ENCODE measurements at places on chromosomes 3 and 15.

GRCh38 chr3:164488893-164489292, 589.4 kb downstream of the SI start:
- no peak for DNase-seq

DNA sequence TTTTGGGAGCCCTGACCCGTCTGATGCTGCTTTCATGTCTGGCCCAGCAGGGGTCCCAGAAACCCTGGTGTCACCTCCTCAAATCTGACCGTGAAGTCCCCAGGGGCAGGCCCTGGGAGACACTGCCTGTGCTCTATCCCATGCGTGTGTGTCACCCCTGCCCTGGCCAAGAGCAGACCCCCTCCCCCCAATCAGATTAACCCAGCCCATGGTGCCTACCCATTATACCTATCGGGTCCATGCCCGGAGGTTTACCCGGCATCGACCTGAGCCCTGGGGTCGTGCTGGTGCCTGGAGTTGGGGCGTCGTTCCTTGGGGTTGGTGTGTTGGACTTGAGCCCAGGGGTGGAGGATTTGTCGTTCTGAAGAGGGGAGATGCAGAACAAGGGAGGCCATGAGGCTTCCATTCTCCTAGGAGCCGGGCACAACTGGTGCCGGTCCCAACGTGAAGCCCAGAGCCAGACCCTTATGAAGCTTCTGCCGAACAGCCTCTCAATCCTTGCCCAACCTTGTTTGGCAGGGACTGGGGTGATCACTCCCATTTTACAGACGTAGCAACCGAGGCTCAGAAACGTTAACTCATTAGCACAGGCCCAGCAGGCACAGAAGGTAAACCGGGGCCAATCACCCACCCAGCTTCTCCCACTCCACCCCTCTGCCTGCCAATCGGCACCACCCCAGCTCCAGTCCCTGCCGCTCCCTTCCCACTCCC, 39.6 kb downstream of the TLE3 start:
- no peak for DNase-seq

GRCh38 chr3:190305406-190305805, 16.8 kb downstream of the CLDN1 start:
- DNase-seq = peak; percentile 51

- DNase-seq = no peak
Measured at GRCh38 chr3:126621627-126622345, 33.1 kb downstream of the TXNRD3 start.

DNA sequence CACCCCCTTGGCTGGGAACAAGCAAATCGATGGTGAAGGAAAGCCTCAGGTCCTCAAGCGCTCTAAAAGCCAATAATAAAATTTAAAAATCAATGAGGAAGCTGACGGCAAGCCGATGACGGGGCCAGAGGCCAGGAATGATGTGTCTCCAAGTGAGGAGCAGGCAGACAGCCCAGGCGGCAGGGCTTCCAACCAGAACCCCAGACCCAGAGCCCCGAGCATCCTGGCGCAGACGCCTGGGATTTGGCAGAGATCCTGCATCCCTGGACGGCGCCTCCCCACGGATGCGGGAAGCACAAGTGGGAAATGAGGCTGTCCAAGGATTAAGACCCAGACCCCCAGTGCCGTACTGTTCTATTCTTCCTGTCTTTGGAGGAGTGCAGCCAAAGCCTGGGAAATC, 123.0 kb upstream of the PROK2 start:
- no peak for DNase-seq

DNA sequence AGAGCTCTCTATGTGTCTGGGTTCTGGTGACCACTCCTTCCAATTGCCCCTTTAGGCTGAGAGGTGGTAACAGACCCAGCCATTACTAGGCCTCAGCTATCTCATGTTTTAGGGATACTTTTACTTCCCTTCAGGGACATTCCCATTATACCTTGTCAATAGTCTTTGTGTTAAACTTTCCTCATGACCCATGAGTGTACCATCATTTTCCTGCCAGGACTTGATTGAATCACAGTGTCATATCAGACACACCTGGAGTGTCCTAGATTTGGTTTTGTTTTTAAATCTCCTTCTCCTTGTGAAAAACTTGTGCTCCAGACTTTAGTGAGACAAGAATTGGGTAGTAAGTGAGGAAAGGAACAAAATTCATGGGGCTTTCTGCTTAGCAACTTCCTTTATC, 136.6 kb downstream of the KCNAB1 start:
- DNase-seq = no peak

GRCh38 chr15:78065973-78066946, 11.3 kb downstream of the TBC1D2B start:
- no peak for DNase-seq

GRCh38 chr3:66441129-66441528, 59.7 kb downstream of the LRIG1 start:
- no peak for DNase-seq

DNA sequence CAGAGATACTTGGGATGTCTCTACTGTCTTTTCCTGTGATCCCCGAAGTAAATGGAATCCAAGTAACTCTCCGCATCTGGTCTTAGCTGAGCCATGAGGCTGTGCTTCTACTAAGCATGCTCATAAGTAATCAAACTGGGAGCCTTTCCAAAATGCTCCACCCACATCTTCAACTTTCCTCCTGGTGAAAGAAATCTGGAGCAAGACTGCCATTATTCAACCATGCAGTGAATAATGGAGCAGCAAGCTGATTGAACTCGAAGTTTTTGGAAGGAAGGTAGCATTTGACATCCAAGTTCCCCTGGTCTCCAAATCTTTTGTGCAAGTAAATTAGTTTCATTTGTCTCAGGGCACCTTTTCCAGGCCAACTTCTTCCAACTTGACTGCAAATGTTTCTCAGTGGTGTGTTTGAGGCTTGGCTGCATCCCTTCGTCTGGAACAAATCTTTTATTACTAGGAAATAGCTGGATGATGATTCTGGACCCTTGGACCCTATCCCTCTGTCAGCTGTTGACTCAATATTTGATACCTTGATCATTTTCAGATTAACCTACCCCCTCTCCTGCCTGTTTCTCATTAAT, 19.4 kb downstream of the GXYLT2 start:
- DNase-seq = no peak

- DNase-seq = no peak
Measured at GRCh38 chr15:46778876-46779275, 938.4 kb upstream of the SEMA6D start.

- no peak for DNase-seq
Measured at GRCh38 chr3:60703008-60703407, 548.2 kb downstream of the FHIT start.

DNA sequence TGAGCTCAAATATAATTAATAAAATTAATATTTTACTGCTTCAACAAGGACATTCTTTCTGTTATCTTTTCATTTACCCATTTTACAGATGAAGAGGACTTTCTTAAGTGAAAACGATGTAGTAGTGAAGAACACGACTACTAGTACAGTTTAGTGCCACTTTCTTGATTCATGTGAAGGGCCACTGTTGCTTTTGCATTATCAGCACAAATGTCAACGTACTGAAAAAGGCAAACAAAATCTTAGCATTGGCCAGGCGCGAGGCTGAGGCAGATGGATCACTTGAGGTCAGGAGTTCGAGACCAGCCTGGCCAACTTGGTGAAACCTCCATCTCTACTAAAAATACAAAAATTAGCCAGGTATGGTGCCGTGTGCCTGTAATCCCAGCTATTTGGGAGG, 9.5 kb downstream of the PPP1R14D start:
- no peak for DNase-seq

GRCh38 chr3:183151086-183151485, 11.4 kb downstream of the LAMP3 start:
- DNase-seq = no peak

DNA sequence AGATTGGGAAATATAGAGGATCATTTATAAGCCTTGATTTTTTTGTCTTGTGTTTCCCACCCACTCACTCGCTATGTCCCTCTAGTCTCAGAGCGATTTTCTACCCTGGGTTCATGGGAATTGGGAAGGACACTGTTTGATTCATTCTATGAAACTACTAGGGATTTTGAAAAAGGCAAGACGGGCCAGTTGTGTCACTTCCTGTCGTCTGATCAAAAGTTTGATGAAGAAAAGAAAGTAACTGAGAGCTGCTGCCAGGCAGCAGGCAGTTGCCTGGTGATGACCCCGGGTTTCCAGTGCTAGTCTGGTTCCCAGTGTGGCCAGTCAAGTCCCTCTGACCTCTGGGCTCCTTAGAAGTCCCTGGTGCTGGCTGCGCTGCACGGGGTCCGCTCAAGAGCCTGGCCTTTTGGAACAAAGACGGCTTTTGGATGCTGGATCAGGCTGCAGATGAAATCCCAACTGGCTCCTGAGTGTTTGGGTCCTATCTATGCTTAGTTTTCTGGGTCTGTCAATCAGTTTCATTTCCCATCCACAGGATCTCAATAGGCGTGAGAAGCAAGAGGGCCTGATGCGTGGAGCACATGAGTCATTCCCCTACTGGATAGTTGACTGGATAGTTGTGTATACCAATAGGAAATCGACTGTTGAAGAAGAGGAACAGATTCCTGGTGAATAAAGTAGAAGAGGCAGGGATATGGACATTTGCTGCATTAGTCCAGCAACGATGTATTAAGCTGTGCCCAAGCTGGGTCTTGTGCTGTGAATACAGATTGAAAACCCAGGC, 89.7 kb downstream of the EEFSEC start:
- DNase-seq = no peak

DNA sequence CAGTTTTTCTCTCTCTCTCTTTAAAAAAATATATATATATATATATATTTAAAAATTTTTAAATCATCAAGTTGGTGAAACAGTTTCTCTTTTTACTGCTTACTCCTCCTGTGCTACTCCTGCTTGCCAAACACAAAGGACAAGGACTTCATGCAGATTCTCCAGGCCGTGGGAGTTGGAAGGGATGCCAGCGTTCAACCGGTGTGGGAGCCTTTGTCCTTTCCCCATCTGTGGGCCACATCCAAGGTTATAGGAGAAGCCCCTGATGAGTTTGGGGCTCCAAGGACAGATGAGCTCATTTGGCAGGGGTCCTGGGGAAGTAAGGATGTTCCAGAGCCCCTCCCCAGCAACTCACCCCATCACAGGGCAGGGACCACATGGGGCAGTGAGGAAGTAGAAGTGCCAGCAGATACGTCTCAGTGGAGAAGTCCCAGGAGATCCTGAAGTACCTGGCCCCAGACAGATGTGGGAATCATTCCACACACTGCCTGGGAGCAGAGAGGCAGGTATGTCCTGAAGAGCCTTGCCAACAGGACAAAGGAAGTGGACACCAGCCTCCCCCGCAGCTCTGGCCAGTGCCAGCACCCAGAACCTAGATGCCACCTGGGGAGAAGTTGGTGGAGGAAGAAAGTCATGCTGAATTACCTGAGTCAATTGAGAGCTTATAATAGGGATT, 36.6 kb downstream of the CCK start:
- no peak for DNase-seq

GRCh38 chr3:182908471-182908870, 71.9 kb downstream of the DCUN1D1 start:
- no peak for DNase-seq

GRCh38 chr15:71044006-71044405, 71.3 kb upstream of the THSD4 start:
- no peak for DNase-seq

- DNase-seq = no peak
Measured at GRCh38 chr15:38189671-38190295, 62.9 kb upstream of the SPRED1 start.

GRCh38 chr3:46593274-46593862, 19.0 kb upstream of the FAM240A start:
- no peak for DNase-seq

GRCh38 chr3:42085641-42086376, 5.3 kb upstream of the TRAK1 start:
- DNase-seq = no peak

- no peak for DNase-seq
Measured at GRCh38 chr3:2898591-2899353, 211.4 kb downstream of the IL5RA start.

- no peak for DNase-seq
Measured at GRCh38 chr15:64379216-64379960, 1.9 kb downstream of the PCLAF start.

GRCh38 chr3:37181756-37182155, 7.4 kb upstream of the LRRFIP2 start:
- no peak for DNase-seq

GRCh38 chr3:194277786-194278130, 73.4 kb downstream of the CPN2 start:
- DNase-seq = no peak

GRCh38 chr15:36529296-36530011, 50.0 kb upstream of the CDIN1 start:
- DNase-seq = no peak

- DNase-seq = no peak
Measured at GRCh38 chr3:97089621-97090020, 275.2 kb downstream of the EPHA6 start.

- no peak for DNase-seq
Measured at GRCh38 chr3:7874116-7874515, 627.5 kb upstream of the LMCD1 start.

GRCh38 chr3:64917914-64918453, 230.2 kb upstream of the ADAMTS9 start:
- DNase-seq = no peak

GRCh38 chr3:132399054-132399929, 18.0 kb upstream of the DNAJC13 start:
- peak; percentile 63 for DNase-seq

DNA sequence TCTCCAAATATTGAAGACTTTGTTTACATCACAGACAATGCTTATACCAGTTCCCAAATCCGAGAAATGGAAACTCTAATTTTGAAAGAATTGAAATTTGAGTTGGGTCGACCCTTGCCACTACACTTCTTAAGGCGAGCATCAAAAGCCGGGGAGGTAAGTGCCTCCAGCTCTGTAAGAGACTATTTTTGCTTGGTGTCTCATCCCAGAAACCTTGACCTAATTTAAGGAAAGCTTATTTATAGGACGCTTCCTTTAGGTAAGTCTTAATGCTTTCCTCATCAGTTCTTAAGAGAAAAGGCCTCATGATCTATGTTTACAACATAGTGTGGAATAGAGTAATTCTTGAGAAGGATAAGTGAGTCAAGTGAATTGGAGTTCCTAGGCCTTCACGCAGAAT, 11.8 kb downstream of the CCNB2 start:
- no peak for DNase-seq

- DNase-seq = peak; percentile 4
Measured at GRCh38 chr3:23442598-23443383, 239.7 kb downstream of the UBE2E2 start.

DNA sequence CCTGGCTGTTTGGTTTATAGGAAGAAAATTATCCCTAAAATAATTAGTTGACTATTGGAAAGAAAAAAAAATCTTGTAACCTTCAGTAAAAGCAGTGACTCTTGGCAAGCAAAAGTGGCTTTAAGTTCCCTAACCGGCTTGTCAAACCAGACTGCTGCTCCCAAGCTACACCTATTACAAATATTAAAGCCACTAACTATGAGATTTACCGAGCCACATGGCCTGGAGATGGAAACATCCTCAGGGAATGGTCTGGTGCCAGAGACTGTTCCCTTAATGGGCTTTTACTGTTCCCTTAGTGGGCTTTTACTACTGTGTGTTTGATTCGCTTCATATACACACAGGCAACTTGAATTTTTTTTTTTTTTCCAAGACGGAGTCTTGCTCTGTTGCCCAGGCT, 35.9 kb upstream of the ZNF774 start:
- no peak for DNase-seq
